ENCODE measurements at places on chromosomes 7 and 10.

- no peak for DNase-seq
Measured at GRCh38 chr10:109517748-109518147, 405.6 kb downstream of the XPNPEP1 start.

DNA sequence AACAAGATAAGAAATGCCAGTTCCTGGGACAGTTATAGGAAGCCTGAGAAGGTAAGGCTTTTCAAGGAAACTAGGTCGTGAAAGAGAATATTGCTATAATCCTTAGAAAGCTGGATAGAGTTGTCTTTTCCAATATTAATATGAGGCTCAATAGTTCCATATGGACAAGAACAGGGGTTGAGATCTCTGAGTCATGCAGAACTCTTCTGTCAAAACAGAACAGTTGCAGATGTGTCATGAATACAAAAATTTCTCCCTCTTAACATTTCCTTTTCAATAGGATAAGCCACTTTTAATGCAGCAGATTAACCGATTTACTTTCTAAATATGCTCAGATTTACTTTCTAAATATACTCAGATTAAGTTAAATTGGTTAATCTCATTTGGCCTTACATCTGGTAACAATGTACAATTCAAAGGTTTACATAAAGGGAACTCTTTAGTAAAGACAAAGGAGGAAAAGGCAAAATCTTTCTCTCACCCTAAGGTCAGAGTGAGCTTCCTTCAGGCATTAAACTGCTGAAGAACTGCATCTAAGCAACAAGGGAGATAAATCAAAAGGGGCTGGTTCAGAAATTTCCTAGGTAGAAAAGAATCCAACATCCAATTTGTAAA, 104.7 kb upstream of the PCDH15 start:
- no peak for DNase-seq

GRCh38 chr7:32088451-32088881, 18.3 kb upstream of the PDE1C start:
- no peak for DNase-seq

DNA sequence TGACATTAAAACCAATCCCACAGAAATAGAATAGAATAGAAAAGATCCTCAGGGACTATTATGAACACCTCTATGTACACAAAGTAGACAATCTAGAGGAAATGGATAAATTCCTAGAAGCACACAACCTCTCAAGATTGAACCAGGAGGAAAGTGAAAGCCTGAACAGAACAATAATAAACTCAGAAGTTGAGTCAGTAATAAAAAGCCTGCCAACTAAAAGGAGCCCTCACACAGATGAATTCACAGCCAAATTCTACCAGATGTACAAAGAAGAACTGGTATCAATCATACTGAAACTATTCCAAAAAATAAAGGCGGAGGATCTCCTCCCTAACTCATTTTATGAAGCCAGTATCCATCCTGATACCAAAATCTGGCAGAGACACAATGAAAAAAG, 220.3 kb upstream of the HPS1 start:
- no peak for DNase-seq

DNA sequence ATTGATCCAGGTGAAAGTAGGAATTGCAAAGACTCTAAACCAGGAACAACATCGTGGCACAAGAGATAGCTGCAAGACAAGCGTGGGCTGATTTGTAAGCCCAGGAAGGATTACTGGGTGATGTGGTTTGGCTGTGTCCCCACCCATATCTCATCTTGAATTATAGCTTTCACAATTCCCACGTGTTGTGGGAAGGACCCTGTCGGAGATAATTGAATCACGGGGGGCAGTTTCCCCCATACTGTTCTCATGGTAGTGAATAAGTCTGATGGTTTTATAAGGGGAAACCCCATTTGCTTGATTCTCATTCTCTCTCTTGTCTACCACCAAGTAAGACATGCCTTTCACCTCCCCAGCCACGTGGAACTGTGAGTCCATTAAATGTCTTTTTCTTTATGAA, 59.5 kb downstream of the ST8SIA6 start:
- no peak for DNase-seq

DNA sequence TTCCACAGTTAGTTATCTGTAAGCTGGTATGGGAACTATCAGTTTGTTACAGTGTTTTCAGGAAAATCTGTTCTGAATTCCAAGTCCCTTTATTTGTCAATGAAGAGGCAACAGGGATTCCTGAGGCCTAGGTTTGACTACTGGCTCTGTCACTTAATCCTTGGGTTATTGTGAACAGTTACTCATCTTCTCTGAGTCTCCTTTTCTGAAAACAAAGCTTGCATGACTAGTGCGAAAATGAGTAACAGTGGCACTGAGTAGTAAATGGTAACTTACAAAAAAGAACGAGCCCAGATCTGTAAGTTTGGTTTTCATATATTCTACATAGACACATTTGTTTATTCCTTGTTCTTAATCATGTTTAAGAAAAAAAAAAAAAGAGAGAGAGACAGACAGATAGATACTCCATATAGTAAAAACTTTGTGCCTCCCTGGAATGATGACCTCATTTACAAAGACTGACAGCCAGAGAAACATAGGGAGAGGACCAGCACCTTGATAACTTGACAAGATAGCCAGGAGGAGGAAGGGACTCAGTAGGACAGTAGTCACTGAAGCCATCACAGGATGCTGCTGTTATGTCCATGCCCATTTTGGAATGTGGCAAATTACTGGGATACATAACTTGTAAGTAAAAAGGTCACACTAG, 1.9 kb downstream of the MRPS33 start:
- no peak for DNase-seq

Measured in fibroblast of skin of scalp (primary cell).